ENCODE measurements at places on chromosomes 1 and 21.
A peak's percentile ranks its signal among the peaks of the same experiment; 100 is the strongest.

DNA sequence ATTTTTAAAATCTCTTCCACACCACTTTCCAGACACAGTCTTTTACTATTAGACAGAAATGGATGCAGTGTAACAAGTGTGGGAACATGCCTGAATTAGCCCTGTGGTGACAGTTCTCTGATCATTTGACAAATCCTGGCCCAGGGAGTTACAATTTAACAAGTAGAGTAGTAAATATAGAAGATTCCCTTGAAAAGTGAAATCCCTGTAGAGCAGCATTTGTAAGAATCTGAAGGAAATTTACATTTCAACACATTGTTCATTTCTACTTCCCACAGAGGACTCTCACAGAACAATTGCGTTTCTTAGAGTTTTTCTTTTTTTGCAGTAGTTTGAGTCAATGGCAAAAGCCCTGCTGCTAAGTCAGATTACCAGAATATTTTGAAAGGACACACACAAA is 458.3 kb upstream of the BRINP3 start:
- no peak for DNase-seq

DNA sequence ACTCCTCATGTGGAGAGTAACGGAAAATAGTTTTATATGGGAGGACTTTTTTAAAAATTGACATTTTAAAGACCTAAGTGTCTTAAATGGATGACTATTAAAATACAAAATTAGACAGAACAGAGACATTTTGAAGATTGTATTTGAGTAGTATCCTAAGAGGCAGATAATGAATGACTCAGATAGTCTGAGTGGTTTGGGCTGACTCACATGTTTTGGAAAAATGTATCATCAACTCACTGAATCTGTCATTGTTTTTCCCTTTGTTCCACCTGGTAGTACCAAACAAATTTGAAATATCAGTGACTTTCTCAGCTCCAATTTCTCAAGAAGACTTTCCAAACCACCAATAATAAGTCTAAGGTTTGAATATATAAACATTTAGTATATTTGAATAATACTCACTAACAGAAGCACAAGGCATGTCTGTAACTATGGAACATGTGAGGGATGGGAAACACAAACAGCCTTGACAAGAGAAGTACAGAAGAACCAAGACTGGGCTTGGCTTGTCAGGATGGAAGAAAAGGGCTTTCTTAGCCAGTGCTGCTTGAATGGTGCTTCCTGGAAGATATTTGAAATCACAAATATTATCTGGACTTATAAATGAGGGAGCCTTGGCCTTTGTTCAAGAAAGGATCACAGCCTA is 90.6 kb downstream of the SGIP1 start:
- peak; percentile 76 for DNase-seq

- no peak for DNase-seq
Measured at GRCh38 chr21:34974162-34974981, 74.7 kb downstream of the RUNX1 start.

GRCh38 chr21:28256837-28257236 is 735.8 kb downstream of the LTN1 start:
- peak; percentile 31 for DNase-seq

DNA sequence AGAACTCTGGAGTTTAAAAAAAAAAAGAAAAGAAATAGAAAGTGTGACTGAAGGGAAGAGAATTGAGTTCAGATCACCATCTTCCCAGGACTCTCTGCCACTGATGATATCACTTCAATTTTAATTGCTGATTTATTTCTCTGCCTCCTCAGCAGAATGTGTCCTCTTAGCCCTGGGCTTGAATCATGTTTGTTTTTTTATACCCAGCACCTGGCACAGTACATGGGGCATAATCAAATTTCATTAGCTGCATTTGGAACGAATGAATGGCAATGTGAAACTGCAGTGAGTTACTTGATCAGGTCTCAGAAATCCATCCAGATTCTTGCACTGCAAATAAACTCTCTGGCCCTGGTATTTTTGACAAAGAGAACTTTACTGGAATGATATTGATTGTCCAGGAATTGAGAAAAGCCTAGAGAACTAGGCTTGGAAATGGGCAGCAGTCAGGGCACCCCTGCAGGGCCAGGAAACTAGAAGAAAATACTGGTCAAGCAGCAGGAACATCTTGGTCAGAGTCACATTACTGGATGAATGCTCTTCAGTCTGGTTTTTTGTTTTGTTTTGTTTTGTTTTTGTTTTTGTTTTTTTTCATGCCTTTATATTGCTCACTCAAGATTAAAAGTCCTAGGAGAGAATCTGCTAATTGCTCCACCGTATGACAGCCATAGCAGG is 103.8 kb upstream of the FAM78B start:
- DNase-seq = no peak

- no peak for DNase-seq
Measured at GRCh38 chr1:182447660-182448059, 2.3 kb upstream of the RGSL1 start.

DNA sequence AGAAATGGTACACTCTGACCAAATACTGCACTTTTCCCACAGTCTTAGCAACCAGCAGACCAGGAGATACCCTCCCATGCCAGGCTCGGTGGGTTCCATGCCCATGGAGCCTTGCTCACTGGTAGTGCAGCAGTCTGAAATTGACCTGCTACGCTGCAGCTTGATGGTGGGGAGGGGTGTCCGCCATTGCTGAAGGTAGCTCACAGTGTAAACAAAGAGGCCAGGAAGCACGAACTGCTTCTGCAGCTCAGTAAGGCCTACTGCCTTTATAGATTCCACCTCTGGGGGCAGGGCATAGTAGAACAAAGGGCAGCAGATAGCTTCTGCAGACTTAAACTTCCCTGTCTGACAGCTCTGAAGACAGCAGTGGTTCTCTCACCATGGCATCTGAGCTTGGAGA is 12.3 kb upstream of the IFI44L start:
- no peak for DNase-seq

DNA sequence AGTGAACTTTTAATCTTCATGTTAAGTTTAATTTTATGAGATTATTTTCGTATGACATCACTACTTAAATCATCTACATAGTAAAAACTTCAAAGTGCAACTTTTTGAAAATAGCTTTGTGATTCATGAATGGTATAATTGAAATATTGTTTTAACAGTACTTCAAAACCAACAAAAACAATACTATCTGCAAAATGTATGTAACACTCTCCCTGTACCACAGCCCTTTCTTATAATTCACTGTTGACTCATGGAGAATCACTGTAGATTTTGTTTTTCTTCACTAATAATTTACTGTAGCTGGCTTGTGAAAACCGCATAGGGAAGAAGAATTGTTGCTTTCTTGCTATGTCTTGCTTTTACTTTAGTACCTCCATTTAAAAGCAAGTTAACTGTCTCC is 301.4 kb upstream of the ADAMTS5 start:
- peak; percentile 85 for DNase-seq

DNA sequence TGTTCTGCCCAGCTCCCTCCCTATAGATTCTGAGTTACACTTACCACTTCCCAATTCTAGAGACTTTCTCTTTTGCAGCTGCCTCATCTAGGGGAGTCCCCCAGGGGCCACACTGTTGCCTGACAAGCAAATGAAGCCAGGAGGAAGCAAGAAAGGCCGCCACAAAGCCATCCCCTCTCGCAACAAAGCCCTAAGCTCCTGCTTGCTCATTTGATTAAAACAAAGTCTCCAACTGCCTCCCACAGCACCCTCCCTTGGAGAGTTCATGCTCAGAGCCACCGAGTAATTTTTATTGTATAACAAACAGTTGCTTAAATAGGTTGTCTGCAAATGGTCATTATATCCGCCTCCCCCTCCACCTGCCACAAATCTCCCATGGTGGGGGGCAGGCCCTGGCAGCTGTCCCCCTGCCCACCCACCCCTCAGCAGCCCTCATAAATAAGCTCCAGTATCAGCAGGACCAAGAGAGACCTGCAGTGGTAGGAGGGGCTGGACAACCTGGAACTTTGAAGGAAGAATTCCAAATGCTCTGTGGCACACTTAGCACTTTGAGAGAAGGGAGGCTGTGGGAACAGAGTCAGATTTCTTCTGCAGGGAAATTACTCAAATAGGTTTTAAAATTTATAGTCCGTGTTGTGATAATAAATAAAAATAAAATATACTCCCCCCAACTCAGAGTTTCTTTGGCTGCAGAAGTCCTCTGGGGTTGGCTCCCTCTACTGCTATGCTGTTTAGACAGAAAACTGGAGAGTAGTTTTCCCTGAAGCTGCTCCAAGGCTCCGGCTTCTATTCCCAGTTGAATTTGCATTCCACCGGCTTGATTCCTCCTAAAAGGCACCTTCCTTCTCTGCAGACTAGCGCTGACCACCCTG is 237.5 kb downstream of the TTLL7 start:
- no peak for DNase-seq

GRCh38 chr1:10664251-10664650 is 132.2 kb downstream of the CASZ1 start:
- DNase-seq = no peak

GRCh38 chr1:55231745-55232144 is 16.6 kb upstream of the USP24 start:
- no peak for DNase-seq

- DNase-seq = no peak
Measured at GRCh38 chr1:25683177-25683576, 66.6 kb downstream of the MAN1C1 start.

- no peak for DNase-seq
Measured at GRCh38 chr1:69697340-69697739, 129.6 kb downstream of the LRRC7 start.

DNA sequence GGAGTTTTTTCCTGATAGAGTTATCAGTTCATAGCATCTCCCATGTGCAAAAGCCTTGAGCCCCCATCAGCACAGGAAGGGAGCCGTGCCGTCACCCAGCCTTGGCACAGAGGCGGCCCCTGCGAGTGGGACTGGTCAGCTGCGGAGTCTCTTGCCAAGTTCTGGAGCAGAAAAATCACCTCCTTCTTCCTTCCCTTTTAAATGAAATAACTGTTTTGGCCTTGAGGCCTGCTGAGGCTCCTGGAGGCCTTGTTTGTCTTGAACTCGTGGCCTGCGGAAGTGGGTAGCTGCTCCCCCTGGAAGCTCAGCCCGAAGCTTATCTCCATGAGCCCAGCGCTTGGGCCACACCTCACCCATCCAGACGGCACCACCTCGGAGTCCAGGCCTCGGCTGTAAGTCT is 145.7 kb upstream of the TMEM51 start:
- DNase-seq = no peak

GRCh38 chr1:66334318-66334717 is 199.6 kb upstream of the SGIP1 start:
- DNase-seq = no peak

GRCh38 chr1:15749399-15750291 is 7.3 kb downstream of the TMEM82 start:
- DNase-seq = peak; percentile 23

- no peak for DNase-seq
Measured at GRCh38 chr21:42013376-42013775, 3.2 kb upstream of the ZBTB21 start.

DNA sequence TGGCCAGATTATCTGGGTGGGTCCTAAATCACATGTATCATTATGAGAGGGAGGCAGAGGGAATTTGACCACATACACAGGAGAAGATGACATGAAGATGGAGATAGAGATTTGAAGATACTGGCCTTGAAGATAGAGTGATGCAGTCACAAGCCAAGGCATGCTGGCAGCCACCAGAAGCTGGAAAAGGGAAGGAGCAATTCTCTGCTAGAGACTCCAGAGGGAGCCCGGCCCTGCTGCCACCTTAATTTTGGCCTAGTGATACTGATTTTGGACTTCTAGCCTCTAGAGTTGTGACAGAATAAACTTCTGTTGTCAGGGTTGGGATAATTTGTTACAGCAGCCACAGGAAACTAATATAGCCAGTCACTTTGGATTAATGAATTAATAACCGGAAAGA is 2.2 kb upstream of the PRDM2 start:
- DNase-seq = no peak

GRCh38 chr1:153513023-153513422 is 22.8 kb downstream of the S100A6 start:
- no peak for DNase-seq

DNA sequence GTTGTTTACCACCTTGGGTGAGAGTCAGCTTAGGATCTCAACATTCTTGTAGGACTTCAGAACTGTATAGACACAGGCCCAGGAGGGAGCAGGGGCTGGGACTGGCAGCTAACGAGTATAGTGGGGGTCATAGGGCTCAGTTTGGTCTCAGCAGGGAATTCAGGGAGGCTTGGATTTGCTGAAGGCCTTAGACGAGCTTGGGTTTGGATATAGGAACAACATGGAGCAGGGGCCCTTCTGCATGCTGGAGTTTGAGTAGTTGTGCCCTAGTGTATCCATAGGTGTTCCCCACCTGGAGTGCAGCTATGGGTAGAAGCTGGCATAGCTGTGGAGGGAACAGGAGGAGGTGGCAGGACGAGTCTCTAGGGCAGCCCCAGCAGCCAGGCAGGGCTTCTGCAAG is 63.4 kb upstream of the MAP1LC3C start:
- DNase-seq = no peak

GRCh38 chr1:200982071-200982945 is 41.2 kb downstream of the KIF21B start:
- DNase-seq = peak; percentile 57

- peak; percentile 94 for DNase-seq
Measured at GRCh38 chr1:228860911-228861831, 125.9 kb downstream of the RHOU start.

GRCh38 chr21:24050231-24050630 is 1557.0 kb downstream of the MRPL39 start:
- no peak for DNase-seq

DNA sequence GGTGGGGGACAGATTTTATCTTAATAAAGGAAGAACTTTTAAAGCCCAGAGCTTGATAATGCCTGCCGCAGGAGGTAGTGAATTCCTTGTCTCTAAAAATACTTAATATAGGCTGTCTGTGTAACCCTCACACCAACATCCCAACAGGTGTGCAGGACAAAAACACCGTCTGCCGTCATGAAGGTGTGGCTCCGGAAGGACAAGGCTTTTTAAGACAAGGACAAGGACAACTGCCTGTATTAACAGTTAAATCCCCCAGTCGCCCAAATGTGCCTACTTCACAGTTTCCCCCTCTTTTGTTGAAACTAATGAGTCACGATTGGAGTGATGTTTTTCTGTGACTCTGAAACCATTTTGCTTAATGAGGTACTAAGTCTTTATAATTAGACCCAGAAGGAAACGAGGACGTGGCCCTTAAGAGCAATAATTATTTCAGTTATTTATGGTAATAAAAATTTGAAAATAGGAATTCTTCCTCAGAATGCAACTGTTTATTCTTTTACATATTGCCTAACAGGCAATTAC is 27.3 kb upstream of the SPATA6 start:
- DNase-seq = no peak

DNA sequence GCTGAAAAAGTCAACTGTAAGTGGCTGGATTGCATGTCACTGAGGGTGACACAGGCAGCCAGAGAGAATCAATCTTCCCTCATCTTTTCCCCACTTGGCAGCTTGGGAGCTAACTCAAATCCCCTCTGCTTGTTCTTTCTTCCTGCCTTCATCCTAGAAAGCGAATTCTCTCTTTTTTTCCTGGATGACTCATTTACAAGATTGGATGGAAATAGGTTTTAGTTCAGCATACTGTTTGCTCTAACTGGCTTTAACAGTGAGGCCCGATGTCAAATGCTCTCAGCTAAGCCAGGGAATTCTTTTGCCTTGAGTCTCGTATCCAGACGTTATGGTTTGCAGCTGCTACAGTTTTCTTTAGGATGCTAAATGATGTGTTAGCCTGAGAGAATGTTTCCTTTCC is 72.7 kb downstream of the HUNK start:
- peak; percentile 91 for DNase-seq
